ENCODE measurements at places on chromosomes 4 and X.

- DNase-seq = no peak
These were observed 62.2 kb downstream of the PPP1R2C start for GRCh38 chrX:42715701-42716262.

DNA sequence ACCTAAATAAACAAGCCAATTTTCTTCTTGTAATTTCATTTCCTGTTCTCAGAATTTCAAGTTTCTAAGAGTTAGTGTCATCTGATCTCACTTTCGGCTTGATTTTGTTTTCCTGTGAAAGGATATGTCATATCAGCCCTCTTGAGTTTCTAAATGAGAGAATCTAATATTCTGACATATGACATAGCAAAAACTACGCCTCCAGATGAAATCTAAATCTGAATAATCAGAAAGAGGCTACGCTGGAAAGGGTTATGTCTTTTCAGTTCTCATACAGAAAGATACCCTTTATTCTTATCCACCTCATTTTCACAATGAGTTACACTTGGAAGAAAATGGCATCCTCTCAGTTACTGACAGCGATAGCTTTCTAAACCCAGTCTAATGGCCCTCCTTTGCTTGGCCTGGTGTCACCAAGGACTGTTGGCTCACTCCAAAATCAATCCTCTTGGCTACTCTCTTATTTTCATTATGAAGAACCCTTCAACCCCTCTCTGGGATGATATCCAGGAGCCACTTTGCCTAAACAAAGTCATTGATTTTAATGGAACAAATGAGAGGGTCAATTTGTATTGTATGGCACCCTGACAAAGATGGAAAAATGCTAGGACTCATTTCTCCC, 65.6 kb downstream of the ASB9 start:
- DNase-seq = no peak

DNA sequence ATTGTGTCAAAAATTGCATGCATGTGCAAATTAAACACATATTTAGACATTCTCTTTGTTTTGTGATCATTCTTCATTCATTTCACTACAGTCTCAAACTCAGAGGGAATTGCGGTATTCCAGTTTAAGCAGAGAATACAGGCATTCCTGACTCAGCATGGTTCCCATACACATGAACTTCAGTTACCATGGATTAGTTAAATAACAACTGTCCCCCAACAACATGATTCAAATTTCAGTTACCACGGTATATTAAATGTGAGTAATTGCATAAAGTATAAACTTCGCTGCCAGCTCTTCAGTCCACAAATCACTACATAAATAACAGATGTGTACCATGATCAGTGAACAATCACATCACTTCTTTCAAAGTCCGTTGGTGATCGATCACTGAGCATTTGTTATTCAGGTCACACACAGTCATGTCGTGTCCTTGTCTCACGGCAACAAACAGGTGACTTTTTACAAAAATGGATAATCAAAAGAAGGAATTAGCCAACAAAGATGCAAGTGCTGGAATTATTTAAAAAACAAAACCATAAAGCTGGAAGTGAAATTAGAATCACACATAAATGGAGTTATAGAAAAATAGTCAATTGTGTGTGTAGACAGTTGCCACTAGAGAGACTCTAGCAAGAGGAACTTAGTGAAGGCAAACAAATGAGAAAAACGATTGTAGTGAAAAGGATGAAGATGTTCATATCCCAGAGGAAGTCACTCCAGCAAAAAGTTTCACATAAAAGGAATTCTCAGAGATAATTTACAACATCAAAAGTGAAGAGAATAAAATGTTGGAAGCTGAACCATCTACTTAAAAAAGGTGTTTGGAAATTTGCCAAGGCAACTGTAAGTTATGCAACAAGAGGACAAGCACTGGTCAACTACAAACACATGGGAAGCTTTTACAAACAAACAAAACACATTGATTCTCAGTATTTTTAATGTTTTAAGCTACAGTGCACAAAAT, 138.6 kb upstream of the SMARCAD1 start:
- DNase-seq = no peak

DNA sequence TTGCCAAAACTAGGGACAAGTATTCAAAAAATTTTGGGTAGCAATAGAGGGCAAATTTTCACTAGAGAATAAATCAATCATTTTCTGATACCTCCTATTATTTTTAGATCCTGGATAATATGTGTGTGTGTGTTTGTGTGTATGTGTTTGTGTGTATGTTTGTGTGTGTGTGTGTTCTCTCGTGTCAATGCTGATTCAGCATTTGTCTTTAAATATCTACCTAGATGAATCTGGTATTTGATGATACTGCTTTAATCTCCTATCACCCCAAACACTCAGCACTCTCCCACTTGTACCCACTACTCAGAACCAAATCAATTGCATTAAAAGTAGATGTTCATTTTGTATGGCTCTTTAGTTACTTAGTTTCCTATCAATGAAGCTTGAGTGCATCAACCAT, 101.3 kb upstream of the NPFFR2 start:
- no peak for DNase-seq

DNA sequence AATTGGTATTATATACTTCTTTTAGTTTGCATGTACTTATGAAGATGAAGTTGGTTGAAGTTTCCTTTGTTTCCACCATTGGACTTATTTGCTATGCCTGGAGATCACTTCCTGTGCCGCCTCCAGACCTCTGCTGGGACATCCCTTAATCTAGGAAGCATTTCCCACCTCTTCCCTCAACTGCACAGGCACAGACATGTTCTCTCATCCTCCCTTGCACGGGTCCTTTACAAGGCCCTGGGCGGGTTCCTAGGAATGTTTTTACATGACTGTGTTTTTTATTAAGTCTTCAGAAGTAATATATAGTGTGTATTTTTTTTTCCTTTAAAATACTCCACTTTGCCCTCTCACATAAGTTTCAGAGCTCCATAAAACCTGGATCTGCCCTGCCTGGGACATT, 51.0 kb downstream of the TMEM131L start:
- no peak for DNase-seq

DNA sequence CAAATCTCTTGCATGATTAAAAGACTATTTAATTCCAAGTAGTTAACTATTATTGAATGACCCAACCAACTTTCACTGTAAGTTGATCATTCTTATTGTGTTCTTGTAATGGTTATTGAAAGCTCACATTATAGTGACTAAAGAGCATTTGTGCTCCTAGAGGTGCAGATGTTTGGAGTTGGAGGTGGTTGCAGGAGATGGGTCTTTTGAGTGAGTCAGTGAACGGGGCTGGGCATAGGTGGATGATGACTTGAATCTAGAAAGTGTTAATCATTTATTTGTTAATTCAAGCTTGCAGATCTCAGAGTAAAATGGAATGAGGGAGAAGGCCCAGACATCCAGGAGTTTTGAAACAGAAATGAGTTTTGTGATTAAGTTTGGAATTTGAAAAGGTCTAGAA, 13.7 kb downstream of the NWD2 start:
- DNase-seq = no peak

DNA sequence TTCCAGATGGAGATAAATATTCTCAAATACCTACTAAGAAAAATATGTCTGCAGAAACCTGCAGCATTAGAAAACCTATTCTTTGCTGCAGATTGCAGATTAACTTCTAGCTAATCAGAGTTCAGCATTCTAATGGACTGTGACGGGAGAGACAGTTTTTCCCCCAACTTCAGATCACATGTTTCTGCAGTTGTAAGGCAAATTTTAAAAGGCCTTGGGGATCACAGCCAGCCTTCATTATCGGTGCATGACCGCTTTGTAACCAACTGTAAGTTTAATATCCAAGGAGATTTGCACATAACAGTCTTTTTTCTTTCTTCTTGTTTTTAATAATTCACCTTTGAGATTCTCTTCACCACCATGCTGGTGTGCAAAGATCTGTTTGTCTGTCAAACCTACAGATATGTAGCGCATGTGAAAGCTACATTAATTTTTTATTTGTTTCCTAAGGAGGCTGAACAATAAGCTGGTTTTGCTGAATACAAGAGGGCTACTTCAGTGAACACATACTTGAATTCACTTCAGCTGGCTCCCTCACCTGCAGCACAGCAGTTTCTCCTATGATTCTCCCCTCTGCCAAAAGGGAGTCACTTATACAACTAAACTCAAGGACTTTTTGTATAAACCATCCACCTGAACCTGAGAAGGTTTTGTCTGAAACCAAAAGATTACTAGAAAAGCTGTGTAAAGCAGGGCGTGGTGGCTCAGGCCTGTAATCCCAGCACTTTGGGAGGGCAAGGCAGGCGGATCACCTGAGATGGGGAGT, 488.5 kb downstream of the RPA4 start:
- DNase-seq = no peak

DNA sequence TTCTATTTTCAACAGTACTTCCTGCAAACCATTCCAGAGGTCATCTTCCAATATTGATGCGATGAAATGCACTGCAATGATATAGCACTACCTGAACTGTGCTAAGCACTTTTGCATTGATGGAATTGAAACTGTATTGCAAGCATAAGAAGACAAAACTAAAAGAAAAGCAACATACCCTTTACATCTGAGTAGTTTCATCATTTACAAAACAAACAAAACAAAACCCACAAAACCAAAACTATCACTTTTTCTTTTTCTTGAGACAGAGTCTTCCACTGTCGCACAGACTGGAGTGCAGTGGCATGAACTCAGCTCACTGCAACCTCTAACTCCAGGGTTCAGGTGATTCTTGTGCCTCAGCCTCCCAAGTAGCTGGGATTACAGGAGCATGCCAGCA, 120.1 kb upstream of the NAP1L5 start:
- no peak for DNase-seq

GRCh38 chr4:160184884-160185283, 1082.0 kb downstream of the RAPGEF2 start:
- DNase-seq = no peak
